Esophagus squamous epithelium (tissue), 5 donors: ENCODE measurements at places on chromosomes 4 and X. TPM values are rescaled to one million over a fixed set of nuclear protein-coding genes. Genes with fewer than 3 reads are reported as not detected.

GRCh38 chr4:137599734-137600133 lies 67.4 kb upstream of the PCDH18 start:
- no peak for DNase-seq

DNA sequence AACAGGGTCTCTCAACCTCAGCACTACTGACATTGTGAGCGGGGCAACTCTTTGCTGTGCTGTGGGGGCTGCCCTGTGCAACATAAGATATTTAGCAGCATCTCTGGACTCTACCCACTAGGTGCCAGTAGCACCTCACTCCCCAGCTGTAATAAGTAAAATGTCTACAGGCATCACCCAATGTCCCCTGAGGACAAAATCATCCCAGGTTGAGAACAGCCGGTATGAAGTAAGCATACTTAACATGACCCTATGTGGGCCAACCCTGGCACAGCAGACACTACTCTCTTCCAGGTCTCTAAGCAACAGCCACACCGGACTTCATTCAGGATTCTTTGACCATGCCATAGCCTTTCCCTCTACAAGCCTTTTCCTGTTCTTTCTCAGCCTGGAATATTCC lies 10.5 kb upstream of the MGST2 start:
- no peak for DNase-seq

DNA sequence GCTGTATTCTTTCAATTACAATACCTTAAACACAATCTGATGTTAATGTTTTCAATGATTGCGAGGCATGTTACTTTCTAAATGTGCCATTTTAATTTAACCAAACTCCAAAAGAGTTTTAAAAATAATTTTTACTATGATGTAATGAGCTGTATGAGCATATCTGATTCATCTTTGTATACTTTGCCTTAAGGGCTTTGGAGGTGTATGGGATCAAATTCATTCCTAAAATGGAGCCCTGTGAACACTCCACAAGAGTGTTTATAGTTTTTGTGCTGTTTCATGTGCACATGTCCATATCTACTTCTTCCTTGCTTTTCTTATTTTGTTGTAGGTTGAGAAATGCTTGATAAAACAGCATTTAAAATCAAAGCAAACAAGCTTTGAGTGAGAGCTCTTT lies 82.4 kb downstream of the ATP10D start:
- DNase-seq = no peak

- no peak for DNase-seq
Observed at GRCh38 chrX:13180807-13181206, 136.4 kb upstream of the FAM9C start.

The RAP2C gene
- 18.1 TPM for total RNA-seq

GRCh38 chr4:52750213-52750612 lies 1.0 kb downstream of the ERVMER34-1 start:
- no peak for DNase-seq

- DNase-seq = no peak
Observed at GRCh38 chr4:172962564-172963353, 205.9 kb upstream of the GALNT7 start.

The CXXC4 gene
- total RNA-seq = not detected

- DNase-seq = no peak
Observed at GRCh38 chrX:96098471-96098870, 586.2 kb upstream of the DIAPH2 start.

DNA sequence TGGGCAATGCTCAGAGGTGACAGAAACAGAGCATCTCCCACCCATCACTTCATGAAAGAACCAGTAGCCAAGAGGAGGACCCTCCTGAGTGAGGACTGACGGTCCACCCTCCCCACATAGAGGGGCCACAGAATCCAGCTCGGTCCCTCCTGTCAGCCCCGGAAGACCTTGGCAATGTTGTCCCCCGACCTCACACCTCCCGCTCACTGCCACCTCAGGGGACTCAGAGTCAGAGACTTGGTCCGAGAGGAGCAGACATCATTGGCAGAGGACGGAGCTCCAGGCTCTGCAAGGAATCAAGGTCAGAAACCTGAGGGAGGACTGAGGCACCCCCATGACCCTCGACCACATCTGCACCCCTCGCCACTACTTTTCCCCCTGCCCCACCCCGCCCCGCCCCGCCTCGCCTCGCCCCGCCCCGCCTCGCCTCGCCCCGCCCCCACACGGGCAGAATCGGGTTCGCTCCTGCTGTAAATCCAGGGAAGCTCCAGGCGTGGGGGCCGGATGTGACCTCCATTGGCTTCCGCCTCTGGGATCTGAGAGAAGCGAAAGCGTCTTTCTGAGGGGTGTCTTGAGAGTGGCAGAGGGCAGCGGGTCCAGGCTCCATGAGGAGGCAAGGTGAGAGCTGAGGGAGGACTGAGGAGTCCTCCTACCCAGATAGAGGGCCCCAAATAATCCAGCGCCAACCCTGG lies at the start of gene MAGEA11:
TSS of gene MAGEA11 (plus strand) at position 516 of the 692 bp plus-strand sequence. CDS start 1,100 bp downstream, outside the sequence.
- no peak for DNase-seq

- DNase-seq = no peak
Observed at GRCh38 chr4:44186850-44187246, 261.8 kb downstream of the KCTD8 start.

DNA sequence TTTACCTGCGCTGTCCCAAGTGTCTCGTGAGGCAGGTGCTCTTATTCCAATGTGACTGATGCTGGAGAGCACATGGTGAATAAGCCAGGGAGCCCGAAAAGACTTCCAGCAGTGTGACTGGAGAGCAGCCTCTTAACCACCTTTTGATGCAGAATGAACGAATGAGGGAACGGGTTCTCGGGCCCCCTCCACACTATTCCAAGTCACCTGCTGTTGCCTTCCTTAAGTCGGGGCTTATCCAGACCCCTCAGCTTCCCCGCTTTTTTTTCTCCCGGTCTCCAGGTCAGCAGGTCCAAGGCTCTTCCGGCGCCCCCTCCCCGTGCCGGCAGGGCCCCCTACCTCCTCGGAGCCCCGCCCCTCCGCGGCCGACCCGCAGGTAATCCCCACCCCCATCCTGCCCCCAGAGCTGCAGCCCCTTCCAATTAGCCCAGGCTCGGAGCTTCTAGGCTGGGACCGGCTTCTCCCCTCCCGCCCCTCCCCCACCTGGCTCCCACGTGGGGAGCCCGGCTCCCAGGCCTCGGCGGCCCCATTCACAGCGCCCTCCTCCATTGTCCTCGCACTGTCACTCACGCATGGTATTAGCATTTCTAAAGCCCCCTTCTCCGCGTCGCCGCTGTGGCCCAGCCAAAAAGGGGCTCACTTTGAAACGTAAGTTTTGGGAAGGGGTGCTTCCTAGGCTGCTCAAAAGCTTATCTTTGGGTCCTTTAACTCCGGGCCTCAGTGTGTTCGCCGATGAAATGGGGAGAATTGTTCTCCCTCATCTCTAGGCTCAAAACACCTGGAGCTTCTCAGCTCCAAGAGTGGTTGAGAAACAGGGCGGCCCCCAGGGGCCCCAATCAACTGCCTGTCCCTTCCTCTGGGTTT lies 56.2 kb upstream of the PJA1 start:
- DNase-seq = no peak

- no peak for DNase-seq
Observed at GRCh38 chr4:26482508-26483462, 7.5 kb downstream of the CCKAR start.

DNA sequence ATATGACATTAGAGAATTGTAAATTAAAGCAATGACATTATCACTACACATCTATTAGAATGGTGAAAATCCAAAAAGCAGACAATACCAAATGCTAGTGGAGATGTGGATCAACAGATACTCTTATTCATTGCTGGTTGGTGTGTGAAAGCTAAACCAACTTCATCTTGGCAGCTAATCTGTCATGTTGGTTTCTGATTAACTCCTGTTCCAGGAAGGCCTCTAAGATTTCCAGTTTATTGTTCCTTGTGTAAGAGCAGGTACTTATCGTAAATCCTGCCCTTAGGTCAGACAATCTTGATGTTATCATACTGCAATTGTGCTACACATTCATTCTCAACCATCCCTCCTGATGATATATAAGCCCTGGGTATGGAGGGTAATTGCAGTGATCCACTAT lies 809.0 kb upstream of the DIAPH2 start:
- DNase-seq = no peak

DNA sequence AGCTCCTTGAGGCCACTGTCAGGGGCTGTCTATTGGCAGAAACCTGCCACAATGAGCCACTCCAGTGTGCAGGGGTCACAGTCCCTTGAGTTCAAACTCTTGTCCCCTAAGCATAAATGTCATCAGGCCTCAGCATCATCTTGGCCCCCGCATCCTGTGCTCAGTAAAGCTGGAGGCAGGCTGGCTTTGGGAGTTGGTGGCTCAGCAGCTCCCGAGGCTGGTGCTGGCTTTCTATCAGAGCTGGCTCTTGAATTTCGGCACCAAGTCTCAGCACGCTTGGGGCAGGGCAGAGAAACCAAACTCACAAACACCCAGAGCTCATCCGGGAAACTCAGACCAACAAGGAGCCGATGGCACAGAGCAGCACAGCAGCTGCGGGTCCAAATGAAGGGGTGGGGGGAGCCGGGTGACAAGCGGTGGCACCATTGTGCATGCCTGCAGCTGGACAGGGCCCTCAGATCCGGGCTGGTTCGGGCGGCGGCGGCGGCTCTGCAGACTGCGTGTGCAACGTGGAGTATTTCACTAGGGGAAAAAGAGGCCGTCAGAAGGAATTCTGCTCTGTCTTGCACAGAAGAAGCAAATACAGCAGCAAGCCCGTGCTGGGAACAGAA lies 75.5 kb downstream of the MTMR1 start:
- DNase-seq = no peak

DNA sequence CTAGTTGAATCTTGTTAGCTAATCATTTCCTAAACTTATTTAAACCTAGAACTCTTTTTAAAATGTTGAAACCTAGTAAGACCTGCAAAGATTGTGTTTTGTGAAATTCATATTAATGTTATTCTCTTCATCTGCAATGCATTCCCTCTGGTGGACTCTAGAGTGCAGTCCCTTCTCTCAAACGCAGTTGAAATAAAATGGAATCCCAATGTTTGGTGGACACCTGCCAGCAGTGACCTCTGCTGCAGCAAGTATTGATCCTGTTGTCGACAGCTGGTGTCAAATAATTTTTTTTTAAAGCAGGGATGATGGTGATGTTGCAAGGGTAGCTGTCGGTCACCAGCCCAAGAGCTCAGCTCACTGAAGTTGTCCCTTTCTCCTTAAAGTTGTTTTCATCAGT lies 492.0 kb downstream of the ZIC3 start:
- no peak for DNase-seq

- no peak for DNase-seq
Observed at GRCh38 chrX:644304-645281, 14.0 kb downstream of the SHOX start.

The MAGED4B gene
- total RNA-seq = 0.72 TPM

The DSPP gene
- total RNA-seq = not detected

- DNase-seq = no peak
Observed at GRCh38 chr4:4591071-4591470, 49.2 kb upstream of the STX18 start.

DNA sequence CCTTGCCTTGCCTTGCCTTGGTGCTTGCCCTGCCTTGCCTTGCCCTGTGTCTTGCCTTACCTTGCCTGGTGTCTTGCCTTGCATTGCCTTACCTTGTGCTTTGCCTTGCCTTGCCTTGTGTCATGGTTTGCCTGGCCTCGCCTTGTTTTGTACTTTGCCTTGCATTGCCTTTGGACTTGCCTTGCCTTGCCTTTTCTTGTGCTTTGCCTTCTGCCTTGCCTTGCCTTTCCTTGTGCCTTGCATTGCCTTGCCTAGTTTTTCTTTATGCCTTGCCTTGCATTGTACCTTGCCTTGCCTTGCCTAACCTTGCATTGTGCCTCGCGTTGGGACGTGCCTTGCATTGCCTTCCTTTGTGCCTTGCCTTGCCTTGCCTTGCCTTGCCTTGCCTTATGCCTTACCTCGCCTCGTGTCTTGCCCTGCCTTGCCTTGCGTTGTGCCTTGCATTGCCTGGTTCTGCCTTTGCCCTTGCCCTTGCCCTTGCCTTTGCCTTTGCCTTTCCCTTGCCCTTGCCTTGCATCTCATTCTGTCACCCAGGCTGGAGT lies 82.8 kb downstream of the TAB3 start:
- no peak for DNase-seq

DNA sequence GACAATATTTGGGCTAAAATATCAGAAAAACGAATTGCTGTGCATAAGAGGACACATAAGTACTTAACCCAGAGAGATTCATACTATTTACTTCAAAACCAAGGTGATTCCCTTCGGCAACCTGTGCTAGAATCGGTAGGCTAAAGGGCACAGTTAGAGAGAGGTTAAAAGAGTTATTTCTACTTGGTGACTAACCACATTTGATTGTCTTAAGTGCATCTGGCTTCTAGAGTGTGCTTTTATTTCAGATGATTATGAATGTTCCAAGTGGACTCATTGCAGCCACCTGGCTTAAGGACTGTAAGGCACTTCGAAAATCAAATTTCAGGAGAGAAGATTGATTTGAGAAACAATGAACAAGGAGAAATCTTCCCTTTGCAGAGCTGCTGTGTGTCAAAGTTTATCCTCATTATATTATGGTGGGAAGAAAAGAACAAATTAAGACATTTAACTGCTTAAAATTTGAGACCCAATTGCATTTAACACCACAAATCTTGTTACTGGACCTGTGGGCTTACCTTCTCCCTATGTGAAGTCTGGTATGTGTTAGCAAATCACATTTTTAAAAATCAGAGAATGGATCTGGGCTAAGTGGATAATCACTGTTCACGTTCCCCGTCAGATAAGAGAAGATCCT lies 34.0 kb downstream of the PHOX2B start:
- DNase-seq = no peak

- DNase-seq = no peak
Observed at GRCh38 chr4:118005883-118006282, 28.4 kb upstream of the NDST3 start.

DNA sequence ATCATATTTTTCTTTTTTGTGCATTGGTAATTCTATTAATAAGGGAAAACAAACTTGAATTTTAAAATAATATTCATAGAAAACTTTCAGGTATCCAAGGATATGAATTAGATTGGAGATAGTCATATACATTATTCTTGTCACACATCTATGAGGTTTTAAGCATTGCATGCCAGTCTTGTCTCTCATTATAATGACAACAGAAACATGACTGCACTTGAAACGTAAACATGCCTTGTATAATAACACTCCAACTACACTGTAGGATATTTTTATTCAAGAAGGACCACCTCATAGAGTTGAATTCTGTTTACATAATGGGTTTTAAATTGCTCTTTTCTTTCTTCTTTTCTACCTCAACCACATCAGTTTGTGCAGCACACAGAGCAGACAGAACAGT lies 104.5 kb downstream of the DCAF8L2 start:
- DNase-seq = no peak
